ENCODE measurements at places on chromosomes 3 and 15. TPM values are rescaled to one million over a fixed set of nuclear protein-coding genes. Genes with fewer than 3 reads are reported as not detected.

- peak; percentile 81 for DNase-seq
These were observed 25.0 kb upstream of the GPR171 start for GRCh38 chr3:151227807-151228665.

DNA sequence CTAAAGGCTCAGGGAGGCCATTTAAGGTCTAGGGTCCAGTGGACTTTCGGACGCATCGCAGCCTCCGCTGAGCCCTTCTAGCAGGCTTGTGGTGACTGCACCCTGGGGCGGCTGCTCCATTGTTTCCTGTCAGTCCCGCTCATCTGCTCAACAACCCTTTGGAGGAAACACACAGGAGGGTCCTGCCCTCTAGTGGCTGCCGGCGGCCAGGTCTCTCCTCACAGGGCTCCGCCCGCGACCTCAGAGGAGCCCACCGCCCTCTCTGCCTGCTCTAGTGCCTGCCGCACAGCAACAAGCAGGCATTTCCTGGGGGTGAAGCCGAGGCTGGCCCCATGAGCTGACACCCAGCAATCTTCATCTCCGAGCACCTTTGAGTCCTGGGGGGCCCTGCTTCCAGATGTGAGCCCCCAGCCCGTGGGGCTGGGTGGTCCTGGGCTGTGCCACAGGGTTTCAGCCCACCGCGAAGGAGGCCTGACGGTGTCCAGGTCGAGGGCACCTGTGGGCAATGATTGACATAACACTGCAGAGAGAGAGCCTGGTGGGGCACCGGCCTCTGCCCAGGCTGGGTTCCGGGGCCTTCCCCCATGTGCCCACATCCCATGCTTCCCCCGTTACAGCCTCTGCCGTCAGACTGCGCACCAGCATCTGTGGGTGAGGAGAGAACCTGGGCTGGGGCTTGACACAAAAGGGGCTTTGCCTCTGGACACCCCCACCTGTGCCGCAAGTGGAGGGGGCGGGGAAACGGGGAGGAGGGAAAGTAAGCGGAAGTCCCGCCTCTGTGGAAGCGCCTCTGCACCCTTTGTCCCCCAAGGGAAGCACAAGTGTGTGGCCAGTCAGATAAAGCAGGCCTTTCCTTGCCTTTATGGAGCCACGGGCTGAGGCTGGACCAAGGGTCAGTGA lies 27.0 kb upstream of the SFMBT1 start:
- DNase-seq = peak; percentile 93

- DNase-seq = no peak
These were observed 13.2 kb downstream of the ZDHHC3 start for GRCh38 chr3:44962621-44963393.

- DNase-seq = no peak
These were observed 75.7 kb upstream of the GADL1 start for GRCh38 chr3:30970183-30970582.

DNA sequence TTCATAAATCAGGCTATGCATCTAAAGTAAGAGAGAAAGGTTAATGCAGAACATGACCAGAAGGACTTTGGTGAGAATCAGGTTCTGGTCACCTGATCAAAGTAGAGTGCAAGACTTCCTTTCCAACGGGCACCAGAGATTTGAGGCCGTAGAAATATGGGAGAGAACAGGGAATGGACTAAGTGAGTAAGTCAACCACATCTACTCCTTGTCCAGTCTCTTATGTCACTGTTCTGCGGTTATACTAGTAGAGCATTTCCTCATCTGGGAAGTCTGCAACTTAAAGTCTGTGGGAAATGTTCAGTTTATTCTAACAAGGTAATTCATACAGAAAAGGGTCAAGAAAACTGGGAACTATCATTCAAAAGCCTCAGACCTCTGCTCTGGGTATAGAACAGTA lies 232.8 kb downstream of the CPNE4 start:
- DNase-seq = no peak

DNA sequence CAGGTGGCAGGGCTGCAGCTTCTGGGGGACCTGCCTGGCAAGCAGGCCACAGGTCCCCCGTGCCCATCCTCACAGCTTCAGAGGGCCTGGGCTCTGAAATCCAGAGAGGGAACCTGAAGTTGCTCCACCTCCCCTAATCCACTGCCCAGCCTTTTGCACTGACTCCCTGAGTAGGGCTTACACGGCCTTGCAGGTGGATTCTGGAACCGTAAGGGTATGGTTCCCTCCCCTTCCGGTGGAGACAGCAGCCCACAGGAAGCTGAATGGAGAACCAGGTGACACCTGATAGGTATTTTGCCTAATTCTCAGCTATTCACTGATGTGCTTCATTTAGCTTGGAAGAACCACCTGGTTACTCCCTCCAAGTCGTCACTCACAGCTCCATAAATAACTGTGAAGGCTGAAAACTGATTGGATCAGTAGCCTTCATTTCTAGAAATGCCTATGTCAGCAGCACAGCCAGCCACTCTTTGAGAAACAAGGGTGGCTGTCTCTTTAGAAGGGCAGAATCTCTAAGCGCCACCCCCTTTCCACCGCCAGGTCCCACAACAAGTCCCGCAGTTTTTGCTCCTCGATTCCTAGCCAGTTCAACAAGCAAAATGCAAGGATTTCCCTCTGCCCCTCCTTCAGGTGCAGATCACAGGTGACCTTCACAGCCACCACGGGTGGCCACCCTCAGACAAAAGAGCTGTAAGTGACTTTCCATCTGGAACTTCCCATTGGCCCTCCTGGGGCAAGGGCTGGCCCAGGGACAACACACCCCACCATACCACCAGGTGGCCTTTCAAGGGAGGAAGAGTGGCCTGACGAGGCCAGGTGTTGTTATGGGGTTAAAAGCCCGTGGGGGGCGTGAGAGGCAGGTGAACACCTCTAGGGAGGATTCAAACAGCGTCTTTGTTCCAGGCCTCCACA lies 112.9 kb downstream of the SEC22A start:
- no peak for DNase-seq

DNA sequence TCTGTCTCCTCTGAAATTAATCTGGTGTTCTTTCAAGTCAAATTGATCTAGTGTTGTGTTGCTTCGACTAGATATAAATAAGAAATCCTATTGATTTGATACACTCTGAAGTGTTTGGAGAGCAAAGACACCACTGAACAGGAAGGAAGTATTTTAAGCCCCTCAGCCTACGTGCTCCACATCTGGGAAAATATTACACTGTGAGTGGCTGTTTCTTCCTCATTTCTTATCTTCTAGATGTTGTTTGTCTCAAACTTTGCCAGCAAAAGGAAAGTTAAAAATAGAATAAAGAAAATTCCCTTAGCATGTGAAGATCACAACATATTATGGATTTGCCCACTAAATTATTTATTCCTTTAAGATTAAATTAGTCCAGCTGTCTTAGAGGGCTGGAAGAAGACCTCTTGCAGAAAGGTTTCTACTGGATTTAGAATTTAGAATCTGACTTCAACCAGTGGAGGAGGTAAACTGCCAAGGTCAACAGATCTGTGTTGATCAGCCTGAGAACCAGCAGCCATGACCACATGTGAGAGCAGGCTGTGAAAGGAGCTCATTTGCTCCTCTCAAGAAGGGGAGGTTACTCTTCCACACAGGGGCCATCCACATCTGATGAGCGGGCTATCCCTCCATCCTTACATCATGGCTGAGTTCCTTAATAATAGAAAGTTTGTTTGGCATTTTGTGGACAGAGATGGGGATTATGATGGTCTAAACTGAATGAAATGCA lies 46.3 kb upstream of the ACKR4 start:
- DNase-seq = no peak

DNA sequence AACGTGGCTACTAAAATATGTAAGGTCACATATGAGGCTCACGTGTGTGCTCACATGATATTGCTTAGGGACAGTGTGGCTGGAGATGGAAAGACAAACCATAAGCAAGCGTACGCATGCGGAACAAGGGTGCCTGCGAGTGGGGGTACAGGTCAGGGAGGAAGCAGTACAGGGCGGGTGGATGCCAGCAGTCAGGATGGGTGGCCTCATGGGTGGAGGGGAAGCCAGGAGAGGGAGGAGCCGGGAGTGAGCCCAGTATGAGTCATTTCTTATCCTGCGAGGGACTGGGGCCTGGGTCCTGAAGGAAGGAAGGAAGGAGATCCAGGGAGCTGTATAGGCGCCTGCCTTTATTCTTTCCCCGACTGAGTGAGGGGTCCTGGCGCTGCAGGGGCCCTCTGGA lies 42.0 kb upstream of the CGNL1 start:
- DNase-seq = no peak

DNA sequence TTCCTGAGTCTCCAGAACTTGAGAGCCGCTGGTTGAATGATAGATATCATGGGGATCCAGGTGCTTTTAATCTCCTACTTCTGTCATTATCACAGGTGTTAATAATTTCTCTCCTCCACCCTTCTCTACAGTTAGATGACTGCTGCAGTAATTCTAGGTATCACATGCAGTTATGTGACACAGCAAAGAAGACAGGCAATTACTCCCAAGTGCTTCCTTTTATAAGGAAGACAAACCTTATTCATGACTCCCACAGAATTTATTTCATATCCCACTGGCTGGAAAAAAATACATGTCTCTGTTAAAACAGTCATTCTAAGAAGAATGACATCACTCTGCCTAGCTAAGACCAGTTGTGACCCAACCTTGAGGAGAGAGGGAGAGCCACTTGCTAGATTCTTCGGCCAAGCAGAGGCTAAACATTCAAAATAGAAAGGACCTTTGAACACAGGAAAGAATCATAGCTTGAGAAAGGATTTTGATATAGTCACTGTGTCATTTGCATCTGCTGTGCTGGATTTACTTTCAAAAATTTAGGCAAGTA lies 500.6 kb downstream of the SI start:
- DNase-seq = no peak

GRCh38 chr3:110955301-110955880 lies 116.2 kb upstream of the NECTIN3 start:
- no peak for DNase-seq

DNA sequence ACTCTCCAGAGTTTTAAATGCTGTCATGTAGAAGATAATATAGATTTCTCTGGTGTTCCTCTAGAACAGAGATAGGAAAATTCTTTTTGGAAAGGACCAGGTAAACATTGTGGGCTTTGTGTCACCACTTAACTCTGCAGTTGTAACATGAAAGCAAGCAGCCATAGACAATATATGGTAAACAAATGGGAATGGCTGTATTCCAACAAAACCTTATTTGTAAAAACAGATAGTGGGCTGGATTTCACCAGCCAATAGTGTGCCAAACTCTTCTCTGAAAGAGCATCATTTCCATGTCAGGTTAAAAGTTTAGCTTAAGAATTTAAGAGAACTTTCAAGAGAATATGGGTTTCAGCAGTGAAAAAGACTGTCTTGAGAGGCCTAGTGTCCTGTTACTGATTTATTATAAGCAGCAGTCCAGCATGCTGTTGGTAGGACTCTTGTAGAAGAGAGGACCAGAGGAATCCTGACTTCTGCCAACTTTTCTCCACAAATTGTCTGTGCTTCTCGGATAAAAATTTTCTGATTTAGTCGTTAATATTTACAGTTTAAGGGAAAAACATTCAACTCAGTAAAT lies 107.7 kb downstream of the TCF12 start:
- DNase-seq = no peak

DNA sequence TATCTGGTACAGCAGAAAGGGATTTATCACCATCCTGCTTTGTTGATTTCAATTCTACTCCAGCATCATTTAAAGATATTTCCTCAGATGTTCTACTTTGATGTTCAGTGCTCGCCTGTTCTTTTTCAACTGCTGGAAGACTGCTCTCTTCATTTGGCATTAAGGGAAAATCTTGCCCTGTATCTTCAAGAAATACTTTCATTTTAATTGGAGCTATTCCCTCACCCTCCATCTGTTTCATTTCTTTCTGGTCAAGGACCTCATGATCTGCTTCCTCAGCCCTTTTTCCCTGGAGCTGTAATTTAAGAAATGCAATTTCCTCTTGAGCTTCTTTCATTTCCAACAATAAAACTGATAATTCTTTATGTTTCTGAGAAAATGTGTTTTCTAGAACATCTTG lies 37.8 kb upstream of the HCLS1 start:
- DNase-seq = no peak

GRCh38 chr3:167653155-167653554 lies 587 bp downstream of the WDR49 start:
- DNase-seq = no peak

GRCh38 chr15:91490211-91490610 lies 363.3 kb upstream of the SLCO3A1 start:
- no peak for DNase-seq

DNA sequence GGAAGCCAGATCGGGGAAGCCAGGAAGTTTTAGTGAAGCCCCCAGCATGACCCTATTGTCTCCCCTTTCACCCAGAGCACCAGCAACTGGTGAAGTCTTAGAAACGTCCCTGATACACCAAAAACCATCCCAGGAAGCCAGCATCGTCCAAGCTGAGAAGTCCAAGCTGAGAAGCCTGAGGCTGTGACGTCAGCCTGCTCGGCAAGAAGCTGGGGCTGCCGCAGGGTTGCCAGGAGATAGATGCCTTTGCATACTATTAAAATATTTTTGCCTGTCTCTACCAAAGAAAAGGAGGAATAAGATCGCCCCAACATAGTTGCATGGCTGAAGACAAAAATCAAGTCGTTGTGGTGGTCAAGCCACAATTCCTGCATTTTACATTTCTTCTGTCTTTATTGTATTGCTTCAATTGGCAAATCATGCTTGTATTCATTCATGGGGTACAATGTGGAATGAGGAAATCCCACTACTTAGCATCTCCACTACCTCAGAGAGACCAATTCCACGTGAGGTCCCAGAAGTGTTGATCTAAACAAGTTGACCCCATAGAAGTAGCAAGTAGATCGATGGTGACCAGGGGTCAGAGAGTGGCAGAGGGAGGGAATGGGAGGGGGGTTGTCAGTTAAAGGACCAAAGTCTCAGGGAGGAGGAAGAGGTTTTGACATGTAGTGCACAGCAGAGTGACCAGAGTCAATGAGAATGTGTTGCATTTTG lies 19.6 kb upstream of the EMC3 start:
- no peak for DNase-seq

GRCh38 chr3:169266351-169266750 lies 397.2 kb downstream of the MECOM start:
- no peak for DNase-seq

Gene MESP1
- total RNA-seq = 11.1 TPM

Gene SMCO1
- not detected for total RNA-seq

Gene CERS3
- not detected for total RNA-seq

Gene GNAT1
- total RNA-seq = not detected

Gene KCNMB3
- total RNA-seq = 1.7 TPM

All from colonic mucosa (tissue), 4 donors.